ENCODE measurements at places on chromosomes 16 and 17.
A peak's percentile ranks its signal among the peaks of the same experiment; 100 is the strongest.

- no peak for DNase-seq
These were observed 6.3 kb downstream of the TBC1D16 start for GRCh38 chr17:80029258-80029974.

- DNase-seq, result no peak
These were observed 55.2 kb upstream of the CDH5 start for GRCh38 chr16:66311306-66311705.

GRCh38 chr17:45731459-45731858 lies 52.7 kb upstream of the CRHR1 start:
- DNase-seq, result no peak

GRCh38 chr16:58269526-58269925 lies 25.3 kb downstream of the PRSS54 start:
- DNase-seq, result no peak

GRCh38 chr17:44559634-44560554 lies 2.6 kb downstream of the FZD2 start:
- DNase-seq, result no peak

DNA sequence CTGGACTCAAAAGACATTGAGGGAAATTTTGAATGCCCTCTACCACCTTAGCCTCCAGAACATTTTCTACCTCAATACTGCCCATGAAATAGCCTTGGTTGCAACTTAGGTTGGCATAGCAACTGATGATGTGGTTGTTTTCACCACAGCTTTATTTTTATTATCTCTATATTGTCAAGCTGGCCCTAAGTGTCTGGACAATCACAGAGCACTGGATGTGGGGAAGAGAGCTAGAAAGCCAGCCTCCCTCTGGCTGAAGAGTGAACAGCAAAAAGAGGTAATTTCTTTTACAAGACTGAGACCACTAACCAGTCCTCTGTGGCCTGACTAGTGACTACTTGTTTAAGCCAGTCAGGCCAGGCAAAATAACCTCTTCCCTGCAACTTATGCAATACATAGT lies 159.6 kb downstream of the HS3ST2 start:
- no peak for DNase-seq

DNA sequence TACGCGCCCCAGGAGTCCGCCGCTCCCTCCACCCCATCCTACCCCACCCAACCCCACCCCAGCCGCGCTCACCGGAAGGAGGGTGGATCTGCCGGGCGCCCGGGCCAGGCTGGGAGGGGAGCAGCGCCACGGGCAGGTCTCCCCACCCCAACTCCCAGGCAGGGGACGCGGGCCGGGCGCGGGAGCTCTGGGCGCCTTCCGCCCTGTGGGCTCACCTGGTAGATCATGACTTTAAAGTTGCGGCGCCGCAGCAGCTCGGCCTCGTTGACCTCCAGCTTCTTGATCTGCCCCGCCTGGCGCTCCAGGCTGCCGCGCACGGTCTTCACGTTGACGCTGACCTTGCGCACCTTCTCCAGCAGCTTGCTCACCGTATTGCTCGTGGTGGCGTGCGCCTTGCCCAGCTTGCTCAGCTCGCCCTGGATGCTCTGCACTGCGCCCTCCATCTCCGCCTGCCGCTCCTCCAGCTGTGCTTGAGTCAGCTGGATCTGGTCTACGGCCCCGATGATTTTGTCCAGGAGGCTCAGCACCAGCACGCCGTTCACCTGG lies 571 bp downstream of the CAVIN1 start:
- DNase-seq, result peak; percentile 20

Data from activated CD4-positive, alpha-beta T cell treated with anti-CD3 and anti-CD28 coated beads for 4 hours (primary cell).